ENCODE measurements at places on chromosomes 6 and 20.

DNA sequence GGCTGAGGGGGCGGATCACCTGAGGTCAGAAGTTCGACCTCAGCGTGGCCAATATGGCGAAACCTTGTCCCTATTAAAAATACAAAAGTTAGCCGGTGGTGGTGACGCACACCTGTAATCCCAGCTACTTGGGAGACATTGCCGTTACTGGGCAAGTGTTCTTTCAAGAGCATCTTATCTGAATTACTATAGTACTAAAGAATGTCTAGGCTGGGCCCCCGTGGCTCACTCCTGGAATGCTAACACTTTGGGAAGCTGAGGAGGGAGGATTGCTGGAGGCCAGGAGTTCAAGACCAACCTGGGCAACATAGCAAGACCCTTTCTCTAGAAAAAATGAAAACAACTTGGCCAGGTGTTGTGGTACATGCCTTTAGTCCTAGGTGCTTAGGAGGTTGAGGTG is 859 bp upstream of the ZFP57 start:
- no peak for DNase-seq

GRCh38 chr6:93624408-93624807 is 205.0 kb upstream of the EPHA7 start:
- no peak for DNase-seq

GRCh38 chr6:151409260-151409659 is 17.9 kb upstream of the ZBTB2 start:
- DNase-seq = no peak

DNA sequence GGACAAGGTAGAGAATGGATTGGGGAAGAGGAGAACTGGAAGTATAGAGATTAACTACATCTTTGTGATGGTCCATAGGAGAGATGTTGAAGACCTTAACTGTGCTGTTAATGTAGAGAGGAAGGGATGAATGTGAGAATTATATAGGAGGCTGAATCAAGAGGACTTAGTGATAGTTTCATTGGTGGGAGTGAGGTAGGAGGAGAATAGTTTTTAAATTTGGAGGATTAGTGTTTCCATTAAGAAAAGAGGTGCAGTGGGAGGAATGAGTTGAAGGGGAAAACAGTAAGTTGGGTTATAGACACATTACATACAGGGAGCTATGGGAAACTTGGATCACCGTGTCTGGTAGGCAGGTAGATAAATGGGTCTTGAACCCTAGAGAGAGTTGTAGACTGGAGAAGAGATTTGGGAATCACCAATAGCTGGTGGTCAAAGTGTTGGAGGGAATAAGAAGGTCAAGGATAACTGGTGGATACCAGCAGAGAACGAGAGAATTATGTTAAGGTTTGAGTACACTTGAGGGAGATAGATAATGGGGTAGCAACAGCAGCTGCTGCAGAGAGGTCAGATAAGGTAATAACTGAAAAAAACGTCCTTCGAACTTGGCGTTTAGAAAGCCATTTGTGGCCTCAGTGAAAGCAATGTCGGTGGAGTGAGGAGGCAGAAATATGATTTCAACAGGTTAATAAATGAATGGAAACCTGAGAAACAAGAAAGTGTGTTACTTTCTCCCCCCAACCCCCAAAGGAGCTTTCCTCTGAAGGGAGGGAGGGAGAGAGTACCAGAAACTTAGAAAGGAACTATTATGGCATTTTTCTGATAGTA is 3.1 kb downstream of the C6orf89 start:
- DNase-seq = no peak

DNA sequence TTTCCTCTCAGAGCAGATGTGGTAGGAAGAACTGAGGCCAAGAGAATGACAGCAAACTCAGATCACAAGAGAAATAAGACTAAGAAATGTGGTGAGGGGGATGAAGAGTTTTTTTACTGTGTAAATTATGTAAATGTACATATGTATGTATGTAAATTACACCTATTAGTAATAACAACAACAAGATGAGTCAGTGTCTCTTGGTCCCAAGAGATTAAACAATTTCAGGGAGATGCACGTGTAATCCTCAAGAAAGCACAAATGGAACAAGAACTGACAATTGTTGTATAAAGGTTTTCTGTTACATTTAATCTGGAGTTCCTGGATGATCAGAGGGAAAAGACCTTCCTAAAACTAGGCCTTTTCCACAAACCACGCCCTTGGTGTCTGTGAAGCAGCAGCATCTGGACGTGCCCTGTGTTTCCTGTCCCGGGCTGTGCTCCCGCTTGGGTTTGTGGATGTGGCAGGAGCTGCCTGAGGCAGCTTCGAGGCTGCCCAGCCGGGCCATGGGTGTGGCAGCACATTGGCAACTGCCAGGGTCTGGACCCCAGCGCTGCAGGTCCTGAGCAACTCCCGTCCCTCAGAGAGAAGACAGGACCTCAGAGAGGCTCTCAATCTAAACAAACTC is 994 bp downstream of the CLDN20 start:
- no peak for DNase-seq

- no peak for DNase-seq
These were observed 343.2 kb downstream of the FRK start for GRCh38 chr6:115717472-115717871.

- no peak for DNase-seq
These were observed 467.1 kb upstream of the EPHA7 start for GRCh38 chr6:93886416-93886815.

DNA sequence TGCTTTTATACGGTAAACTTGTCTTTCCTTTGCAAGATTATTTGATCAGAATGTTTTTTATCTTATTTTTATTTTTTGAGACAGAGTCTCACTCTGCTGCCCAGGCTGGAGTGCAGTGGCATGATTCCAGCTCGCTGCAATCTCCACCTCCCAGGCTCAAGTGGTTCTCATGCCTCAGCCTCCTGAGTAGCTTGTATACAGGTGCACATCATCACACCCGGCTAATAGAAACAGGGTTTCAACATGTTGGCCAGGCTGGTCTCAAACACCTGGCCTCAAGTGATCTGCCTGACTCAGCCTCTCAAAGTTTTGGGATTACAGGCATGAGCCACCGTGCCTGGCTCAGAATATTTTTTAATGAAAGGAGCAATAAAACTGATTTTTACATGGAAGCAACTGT is 8.9 kb upstream of the LPIN3 start:
- no peak for DNase-seq

GRCh38 chr6:109612268-109612667 is 78.7 kb downstream of the AK9 start:
- DNase-seq = no peak

DNA sequence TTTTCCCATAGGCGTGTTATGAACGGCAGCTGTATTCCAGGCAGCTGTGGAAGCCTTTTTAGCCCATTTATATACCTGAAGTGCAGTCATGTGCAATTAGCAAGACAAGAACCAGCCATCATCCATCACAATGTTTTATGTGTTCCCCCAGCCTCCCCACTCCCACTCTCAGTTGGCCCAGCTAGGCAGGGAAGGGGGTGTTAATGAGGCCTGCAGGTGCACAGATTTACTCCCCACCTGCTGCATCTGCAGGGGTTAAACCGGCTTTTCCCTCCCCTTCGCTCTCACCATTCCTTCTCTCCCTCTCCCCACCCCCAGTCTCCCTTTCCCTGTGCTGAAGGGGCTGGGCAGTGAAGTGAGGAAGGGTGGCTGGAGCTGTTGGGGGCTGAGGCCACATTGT is 149.8 kb upstream of the AKAP12 start:
- DNase-seq = no peak

- no peak for DNase-seq
These were observed 9.4 kb downstream of the CCNC start for GRCh38 chr6:99559057-99559456.

- no peak for DNase-seq
These were observed 32.4 kb upstream of the CAP2 start for GRCh38 chr6:17361013-17361412.

GRCh38 chr20:22563062-22563965 is 21.1 kb downstream of the FOXA2 start:
- no peak for DNase-seq

All from type B pancreatic cell (in vitro differentiated cells).